ENCODE measurements at places on chromosomes 5 and 9.

DNA sequence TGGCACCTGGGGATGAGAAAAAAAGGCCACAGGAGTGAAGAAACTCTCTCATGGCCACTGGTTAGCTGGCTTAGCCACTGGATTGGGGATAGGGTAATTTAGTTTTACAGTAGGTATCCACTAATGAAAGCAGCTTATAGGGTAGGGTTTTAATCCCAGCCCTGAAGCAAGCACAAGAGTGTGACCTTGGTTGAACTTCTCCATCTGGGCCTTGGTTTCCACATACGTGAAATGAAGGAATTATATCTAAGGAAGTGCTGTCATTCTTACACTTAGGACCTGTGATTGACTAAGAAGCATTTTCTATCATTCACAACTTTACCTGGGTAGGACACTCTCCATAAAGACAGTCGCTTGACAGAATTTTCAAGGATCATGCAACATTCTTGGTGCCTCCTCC, 49.6 kb downstream of the FAT2 start:
- DNase-seq, result no peak

GRCh38 chr5:178324481-178325310, 92.1 kb upstream of the PHYKPL start:
- no peak for DNase-seq

DNA sequence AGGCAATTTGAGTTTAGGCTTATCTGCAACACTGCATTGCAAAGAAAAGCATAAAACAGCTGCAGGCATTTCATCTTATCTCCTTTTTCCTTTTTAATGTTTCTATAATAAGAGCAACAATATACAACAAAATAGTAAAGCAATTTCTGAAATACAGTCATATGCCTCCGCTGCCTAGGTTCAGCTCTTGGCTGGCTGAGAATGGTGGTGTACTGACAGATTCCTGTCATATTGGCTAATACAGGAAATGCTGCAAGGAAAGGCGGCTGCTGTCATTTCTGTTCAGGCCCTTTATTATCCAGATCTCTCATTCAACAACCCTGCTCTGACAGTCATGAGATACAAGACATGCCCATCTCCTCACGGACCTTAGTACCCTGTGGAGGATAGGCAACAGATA, 677.0 kb downstream of the TAF11L14 start:
- no peak for DNase-seq

DNA sequence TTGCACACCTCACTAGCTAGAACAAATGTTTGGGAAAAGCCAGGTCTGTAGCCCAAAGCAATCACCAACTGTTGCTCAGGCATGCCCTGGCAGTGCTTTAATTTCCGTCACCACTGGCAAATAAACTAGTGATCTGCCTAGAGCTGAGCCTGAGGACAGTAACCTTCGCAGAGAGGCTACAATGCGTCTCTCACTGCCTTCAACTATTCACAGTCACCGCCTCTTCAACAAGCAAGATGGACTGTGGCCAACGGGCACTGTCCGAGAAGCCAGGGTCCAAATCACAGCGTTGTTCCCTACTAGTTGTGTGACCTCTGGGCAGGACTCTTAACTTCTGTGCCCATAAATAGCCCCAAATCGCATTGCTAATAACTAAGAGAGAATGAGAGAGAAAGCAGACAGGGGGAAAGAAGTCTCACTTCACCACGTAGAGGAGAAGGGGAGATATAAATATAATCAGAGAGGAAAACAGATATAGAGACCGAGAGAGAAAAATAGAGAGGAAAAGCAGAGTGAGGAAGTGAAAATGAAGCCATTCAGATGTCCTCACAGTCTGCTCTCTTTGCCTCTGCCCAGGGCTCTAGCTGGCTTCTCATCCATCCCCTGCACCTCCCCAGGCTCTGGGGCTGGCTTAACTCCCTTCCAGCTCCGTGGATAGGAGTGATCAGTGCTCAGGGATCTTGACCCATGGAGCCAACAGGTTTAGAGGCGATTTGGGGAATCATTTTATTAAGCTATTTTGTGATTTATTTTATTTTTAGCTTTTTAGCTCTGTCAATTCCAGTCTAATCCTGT, 157.9 kb downstream of the ZDHHC21 start:
- no peak for DNase-seq

DNA sequence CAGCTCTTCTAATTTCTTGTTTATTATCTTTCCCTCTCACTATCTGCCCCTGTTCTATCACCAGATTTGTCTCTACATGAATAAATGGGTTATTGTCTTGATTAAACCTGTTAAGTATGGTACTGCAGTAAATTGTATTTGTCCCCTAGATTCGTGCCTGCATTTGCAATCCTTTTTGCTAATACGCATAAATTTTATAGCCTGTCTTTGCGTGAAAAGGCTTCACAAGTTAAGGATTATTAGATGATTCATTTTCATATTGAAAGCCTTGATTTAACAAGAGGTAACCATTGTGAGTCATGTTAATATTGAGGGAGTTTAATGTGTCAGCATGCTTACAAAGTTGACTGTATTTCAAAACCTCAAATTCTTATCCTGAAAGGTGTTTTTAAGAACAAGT, 204.6 kb downstream of the PCSK1 start:
- no peak for DNase-seq

DNA sequence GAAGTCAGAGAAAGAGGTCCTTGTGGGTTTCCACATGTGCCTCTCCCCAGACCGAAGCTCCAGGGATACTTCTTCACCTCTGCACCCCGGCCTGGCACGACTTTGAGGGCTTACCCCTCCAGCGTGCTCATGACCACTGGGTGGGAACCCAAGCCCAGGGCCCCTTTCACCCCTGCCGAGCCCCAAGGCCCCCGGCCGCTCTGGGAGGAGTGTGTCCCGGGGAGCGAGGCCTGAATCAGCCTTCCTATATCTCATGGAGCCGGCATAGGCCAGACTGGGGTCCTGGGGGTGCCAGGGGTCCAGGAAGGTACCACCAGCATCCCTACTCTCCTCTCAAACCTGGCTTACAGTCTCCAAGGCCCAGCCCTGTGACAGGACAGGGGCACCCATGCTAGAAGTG, 17.1 kb downstream of the TERT start:
- DNase-seq, result no peak

Measured in tongue (tissue), 3 donors.